Brain (organoid and tissue), 16 donors: ENCODE measurements at places on chromosomes 4 and X.

GRCh38 chrX:39149761-39150160, 348.5 kb downstream of the MID1IP1 start:
- DNase-seq: peak; percentile 80

DNA sequence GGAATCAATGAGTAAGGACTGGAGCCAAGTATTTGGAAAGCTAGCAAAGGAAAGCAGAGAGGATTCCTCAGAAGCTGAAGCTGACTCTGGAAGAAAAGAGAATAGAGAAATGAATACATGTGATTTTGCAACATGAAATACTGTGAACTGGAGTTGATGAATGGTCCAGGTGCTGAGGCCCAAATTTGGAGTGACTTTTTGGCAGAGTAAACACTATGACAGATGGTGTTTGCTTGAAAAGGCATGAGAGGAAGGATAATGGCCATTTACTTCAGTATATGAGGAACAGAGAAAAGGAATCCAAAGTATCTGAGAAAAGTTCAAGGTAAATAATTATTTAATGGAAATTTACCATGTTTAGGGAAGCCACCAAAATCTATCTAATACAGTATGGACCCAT, 236.7 kb downstream of the SLITRK2 start:
- no peak for DNase-seq

DNA sequence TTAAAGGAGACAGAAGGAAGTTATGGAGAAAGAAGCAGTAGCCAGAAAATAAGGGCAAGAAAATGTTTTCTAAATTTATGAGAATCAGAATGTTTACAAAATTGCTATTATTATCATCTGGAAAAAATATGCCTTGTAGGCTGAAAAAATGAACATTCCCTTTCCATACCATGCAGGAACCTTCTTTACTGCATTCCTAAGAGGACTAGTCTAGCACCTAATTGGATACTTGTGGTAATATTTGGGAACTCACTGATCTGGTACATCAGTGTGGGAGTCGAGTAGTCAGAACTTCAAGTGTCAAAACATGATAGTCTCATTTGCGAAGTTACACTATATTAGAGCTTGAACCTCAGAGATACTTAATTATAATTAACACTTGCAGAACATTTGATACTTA, 51.9 kb downstream of the TET2 start:
- no peak for DNase-seq

- no peak for DNase-seq
These were observed 153.3 kb downstream of the PRDM5 start for GRCh38 chr4:120769227-120769626.

- no peak for DNase-seq
These were observed 52.6 kb upstream of the ATP8A1 start for GRCh38 chr4:42709392-42710065.
